ENCODE measurements at places on chromosomes 12 and 14.

DNA sequence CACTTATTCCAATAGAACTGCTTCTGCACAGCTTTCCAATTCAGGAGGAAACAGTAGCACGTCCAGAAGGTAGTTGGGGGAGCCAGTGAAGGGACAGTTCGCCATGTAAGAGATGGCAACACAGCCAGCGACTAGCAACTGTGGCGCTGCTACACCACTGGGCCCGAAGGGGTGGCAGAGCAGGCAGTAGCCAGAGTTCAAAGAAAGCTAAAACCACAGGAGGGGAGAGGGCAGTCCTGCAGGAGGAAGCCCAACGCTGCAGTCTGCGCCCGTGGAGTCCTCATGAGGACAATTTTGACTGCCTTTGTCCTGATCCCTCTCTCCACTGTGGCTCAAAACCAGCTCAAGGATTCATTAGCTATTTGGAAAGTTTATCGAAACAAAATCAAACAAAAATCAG lies 591.2 kb downstream of the VRK1 start:
- DNase-seq = no peak

- no peak for DNase-seq
Measured at GRCh38 chr14:93017898-93018297, 94.9 kb downstream of the CHGA start.

DNA sequence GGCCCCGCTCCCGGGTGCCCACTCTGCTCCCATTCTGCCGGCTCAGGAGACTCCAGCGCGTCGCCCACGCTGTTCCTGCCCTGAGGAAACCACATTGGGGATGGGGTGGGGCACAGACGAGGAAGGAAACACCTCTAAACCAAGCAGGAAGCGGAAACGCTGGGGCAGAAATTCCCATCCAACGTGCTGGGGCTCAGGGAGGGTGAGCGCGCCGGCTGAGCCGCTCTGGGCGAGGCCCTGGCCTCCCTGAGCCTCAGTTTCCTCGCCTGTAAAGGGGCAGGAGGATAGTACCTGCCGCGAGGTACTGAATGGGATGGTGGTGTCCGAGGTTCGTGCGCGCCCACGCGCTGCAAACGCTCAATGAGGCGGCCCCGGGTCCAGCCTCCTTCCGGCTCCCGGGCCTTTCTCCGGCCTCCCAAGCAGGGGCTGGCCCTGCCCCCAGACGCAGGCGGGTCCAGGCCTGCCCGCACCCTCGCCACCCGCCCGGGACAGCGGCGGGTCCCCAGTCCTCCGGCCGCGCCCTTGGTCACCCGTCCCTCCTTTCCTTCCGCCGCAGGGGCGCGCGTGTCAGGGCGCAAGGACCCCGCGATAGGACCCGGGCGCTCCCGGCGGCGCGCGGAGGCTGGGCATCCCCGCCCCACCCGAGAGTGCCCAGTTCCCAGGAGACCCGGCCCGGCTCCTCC lies 673 bp downstream of the BEGAIN start:
- DNase-seq = no peak

DNA sequence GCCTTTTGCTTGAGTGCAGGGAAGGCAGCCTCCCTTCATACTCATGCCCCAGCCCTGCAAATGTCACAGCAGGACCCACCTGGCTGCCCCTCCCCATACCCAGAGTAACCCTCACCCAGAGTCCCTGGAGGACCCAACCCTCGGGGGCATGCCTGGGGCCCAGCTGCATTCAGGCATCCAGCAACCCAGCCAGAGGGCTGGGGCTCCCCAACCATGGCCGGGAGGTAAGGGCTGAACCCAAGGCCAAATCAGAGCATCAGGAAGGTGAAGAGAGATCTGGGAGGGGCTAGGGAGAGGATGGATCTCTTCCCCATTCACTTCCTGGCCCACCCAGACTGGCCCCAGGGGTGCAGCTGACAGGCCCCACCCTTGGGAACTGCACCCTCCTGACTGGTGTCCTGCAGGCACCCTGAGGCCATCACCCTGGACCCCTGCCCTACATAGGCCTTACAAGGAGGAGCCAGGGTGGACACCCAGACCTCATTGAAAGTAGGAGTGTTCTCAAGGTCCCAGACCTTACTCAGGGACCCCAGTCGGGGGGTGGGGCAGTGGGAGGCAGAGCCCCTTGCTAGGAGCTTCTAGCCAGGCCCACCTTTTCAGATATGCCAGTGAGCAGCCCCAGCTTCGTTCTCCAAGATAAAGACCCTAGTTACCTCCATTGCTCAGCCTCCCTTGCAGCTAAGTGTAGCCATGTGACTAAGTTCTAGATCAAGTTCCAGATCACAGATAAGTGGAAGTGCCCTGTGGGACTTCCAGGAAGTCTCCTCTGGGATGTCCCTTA lies 849 bp upstream of the PLD4 start:
- no peak for DNase-seq

- no peak for DNase-seq
Measured at GRCh38 chr12:96153131-96153725, 40.9 kb upstream of the ELK3 start.

GRCh38 chr14:25122843-25123242 lies 72.9 kb upstream of the STXBP6 start:
- no peak for DNase-seq
